GM23338 (cell line): ENCODE measurements at places on chromosomes 2 and 18.

- H3K4me1 ChIP-seq: no peaks in the 10 kb centered on the region
- no peak for DNase-seq
- no peaks in the 10 kb centered on the region for H3K27me3 ChIP-seq
- no peak overlapping the region for H3K27ac ChIP-seq
- H3K36me3 ChIP-seq: no peaks in the 10 kb centered on the region
- no peak overlapping the region for H3K4me3 ChIP-seq
Measured at GRCh38 chr2:126720638-126721037, 64.7 kb downstream of the GYPC start.

GRCh38 chr2:233100192-233100998 lies 40.3 kb downstream of the INPP5D start:
- H3K27ac ChIP-seq: no peak overlapping the region
- DNase-seq: no peak
- H3K4me3 ChIP-seq: no peak overlapping the region
- no peaks in the 10 kb centered on the region for H3K27me3 ChIP-seq
- H3K36me3 ChIP-seq: no peaks in the 10 kb centered on the region

- H3K36me3 ChIP-seq: no peaks in the 10 kb centered on the region
- peaks cover 16% of the 10 kb centered on the region for H3K4me1 ChIP-seq
- no peak overlapping the region for H3K27ac ChIP-seq
- no peaks in the 10 kb centered on the region for H3K27me3 ChIP-seq
Measured at GRCh38 chr2:175884697-175885393, 117.2 kb downstream of the LNPK start.

GRCh38 chr18:60549338-60549960 lies 176.9 kb upstream of the MC4R start:
- peak; percentile 89 for DNase-seq
- H3K4me1 ChIP-seq: no peaks in the 10 kb centered on the region
- no peaks in the 10 kb centered on the region for H3K27me3 ChIP-seq
- no peak overlapping the region for H3K27ac ChIP-seq
- no peak overlapping the region for H3K4me3 ChIP-seq
- no peaks in the 10 kb centered on the region for H3K36me3 ChIP-seq

- no peak overlapping the region for H3K27ac ChIP-seq
- no peak overlapping the region for H3K4me3 ChIP-seq
- no peak for DNase-seq
- no peaks in the 10 kb centered on the region for H3K27me3 ChIP-seq
Measured at GRCh38 chr2:150234787-150235446, 252.6 kb downstream of the RND3 start.

DNA sequence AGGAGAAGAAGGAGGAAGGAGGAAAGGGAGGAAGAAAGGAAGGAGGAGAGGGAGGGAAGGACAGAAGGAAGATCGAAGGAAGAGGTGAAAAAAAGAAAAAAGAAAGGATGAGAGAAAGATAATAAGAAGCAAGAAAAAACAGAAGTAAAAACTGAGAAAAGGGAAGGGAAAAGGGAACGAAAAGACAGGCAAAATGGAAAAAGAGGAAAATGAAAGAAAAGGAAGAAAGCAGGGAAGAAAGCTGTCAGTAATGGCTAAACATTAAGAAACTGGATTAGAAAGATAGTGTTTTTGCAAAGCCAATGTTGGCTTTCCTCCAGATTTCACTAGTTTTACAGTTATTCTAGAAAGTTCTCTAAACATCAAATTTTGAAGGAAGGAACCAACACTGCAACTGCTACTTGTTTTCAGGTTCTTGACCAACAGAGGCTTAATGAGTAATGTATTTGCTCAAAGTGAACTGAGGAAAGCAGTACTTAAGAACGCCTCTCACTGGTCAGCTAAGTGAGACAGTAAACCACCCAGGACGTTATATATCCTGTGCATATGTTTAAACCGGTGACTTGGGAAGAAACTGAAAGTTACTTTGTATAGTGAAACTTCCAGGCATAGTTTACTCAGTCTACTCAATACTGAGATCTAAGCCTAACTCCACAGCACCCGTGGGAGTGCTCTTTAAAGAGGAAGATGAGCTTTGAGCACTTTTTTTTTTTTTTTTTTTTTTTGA lies 286.2 kb upstream of the TRIB2 start:
- H3K27me3 ChIP-seq: no peaks in the 10 kb centered on the region
- no peak overlapping the region for H3K4me3 ChIP-seq
- DNase-seq: no peak

- H3K4me3 ChIP-seq: no peak overlapping the region
- no peaks in the 10 kb centered on the region for H3K36me3 ChIP-seq
- no peak for DNase-seq
- no peak overlapping the region for H3K27ac ChIP-seq
- H3K27me3 ChIP-seq: no peaks in the 10 kb centered on the region
Measured at GRCh38 chr2:183093857-183094657, 15.5 kb downstream of the DUSP19 start.

DNA sequence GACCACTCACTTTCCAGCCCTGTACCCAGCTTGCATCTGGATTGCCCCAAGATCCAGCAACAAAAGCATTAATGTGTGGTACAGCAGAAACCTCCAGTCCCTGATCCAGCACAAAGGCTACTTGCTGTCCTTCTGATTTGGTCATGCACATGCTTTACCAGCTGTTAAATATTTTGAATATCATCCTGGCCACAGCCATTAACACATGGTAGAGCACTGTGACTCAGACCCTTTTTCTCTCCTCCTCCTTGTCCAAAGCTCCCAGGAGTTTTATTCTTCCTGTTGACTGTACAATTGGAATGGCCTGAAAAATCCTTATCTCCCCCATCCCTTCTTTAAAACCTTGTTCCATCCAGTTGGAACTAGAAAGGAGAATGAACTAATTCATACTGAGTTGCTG lies 419.7 kb upstream of the TNP1 start:
- H3K36me3 ChIP-seq: 0 out of 2 replicates have a peak, but pooled peaks cover 3% of the 10 kb centered on the region
- peaks cover 3% of the 10 kb centered on the region; the same call in 1 of the 2 replicates for H3K4me1 ChIP-seq
- no peak overlapping the region for H3K4me3 ChIP-seq
- H3K27ac ChIP-seq: no peak overlapping the region

DNA sequence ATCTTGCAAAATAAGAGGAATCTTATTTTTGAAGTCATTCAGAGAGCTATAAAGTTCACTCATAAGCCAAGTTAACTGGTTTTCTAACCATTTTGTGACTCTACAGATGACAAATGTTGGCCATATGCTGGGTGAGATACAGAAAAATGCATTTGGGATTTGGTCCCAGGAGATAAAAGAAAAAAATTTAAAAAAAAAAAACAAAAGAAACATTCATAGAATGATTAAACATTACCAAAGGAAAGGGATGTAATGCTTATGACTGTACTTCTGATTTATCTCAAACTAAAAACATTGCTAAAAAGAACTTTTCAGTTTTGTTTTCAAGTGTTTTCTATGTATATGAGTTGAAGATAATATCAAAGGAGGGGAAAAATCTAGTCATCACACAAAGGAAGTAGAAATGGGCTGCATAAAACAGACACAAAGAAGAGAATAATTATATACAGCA lies 43.1 kb downstream of the PELI1 start:
- H3K4me1 ChIP-seq: no peaks in the 10 kb centered on the region; the same call in 1 of the 2 replicates
- no peak overlapping the region for H3K27ac ChIP-seq
- no peak for DNase-seq
- no peak overlapping the region for H3K4me3 ChIP-seq
- H3K27me3 ChIP-seq: no peaks in the 10 kb centered on the region
- peaks cover 40% of the 10 kb centered on the region for H3K36me3 ChIP-seq

- no peak for DNase-seq
- no peak overlapping the region for H3K4me3 ChIP-seq
- H3K27me3 ChIP-seq: no peaks in the 10 kb centered on the region
- H3K4me1 ChIP-seq: peaks cover 5% of the 10 kb centered on the region; the same call in 1 of the 2 replicates
Measured at GRCh38 chr2:59726228-59727120, 827.0 kb downstream of the BCL11A start.

- H3K27ac ChIP-seq: no peak overlapping the region
- H3K4me3 ChIP-seq: no peak overlapping the region
- no peaks in the 10 kb centered on the region for H3K36me3 ChIP-seq
- DNase-seq: peak; percentile 65
Measured at GRCh38 chr2:32135409-32135808, 30.3 kb upstream of the SLC30A6 start.

- no peak for DNase-seq
- H3K27me3 ChIP-seq: no peaks in the 10 kb centered on the region
- no peak overlapping the region for H3K4me3 ChIP-seq
Measured at GRCh38 chr18:24603151-24603550, 142.7 kb downstream of the HRH4 start.

GRCh38 chr2:9142551-9143263 lies 63.9 kb upstream of the ASAP2 start:
- DNase-seq: peak; percentile 92
- H3K4me1 ChIP-seq: peaks cover 10% of the 10 kb centered on the region
- no peak overlapping the region for H3K27ac ChIP-seq
- no peaks in the 10 kb centered on the region for H3K36me3 ChIP-seq
- peak overlapping the region; percentile 48 for H3K4me3 ChIP-seq

DNA sequence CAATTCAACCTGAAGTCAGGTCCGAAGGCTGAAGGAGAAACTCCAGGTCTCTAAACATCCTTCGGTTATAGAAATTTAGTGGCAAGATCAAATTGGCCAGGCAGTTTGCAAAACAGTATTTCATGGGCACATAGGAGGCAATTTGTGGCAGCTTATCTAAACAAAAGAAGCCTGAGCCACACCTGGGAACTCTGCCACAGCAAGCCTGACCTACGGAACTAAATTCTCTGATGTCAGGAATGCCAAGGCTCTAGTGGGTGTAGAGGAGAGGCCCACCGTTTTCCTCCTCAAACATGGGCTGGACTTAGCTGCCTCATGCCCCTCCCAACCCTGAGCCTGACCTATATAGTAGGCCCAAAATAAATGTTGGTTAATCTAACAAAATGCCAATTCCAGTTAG lies 16.0 kb downstream of the SATB2 start:
- no peak overlapping the region for H3K27ac ChIP-seq
- H3K27me3 ChIP-seq: no peaks in the 10 kb centered on the region
- H3K36me3 ChIP-seq: no peaks in the 10 kb centered on the region
- DNase-seq: no peak
- H3K4me1 ChIP-seq: peaks cover 24% of the 10 kb centered on the region

DNA sequence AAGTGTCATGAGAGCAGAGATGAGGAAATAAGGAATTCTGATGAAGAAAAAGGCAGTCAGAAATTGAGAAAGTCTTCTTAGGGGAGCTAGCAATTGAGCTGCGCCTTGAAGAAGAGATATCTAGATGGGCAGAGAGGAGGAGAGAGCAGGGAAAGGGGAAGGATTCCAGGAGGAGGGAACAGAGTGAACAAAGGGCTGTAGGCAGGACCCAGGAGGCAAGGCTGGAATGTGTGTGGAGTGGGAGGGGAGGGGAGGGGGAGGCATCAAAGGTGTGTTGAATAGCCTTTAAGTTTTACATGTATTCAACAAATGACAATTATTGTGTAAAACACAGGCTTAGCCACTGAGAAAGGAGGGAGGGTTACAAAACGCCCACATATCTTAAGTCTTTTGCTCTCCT lies 164.5 kb downstream of the TDRD15 start:
- H3K27ac ChIP-seq: no peak overlapping the region
- no peaks in the 10 kb centered on the region for H3K36me3 ChIP-seq
- H3K4me3 ChIP-seq: no peak overlapping the region
- DNase-seq: peak; percentile 6
- H3K27me3 ChIP-seq: no peaks in the 10 kb centered on the region
- H3K4me1 ChIP-seq: peaks cover 12% of the 10 kb centered on the region; the same call in 1 of the 2 replicates

GRCh38 chr18:65942104-65942503 lies 191.3 kb downstream of the CDH7 start:
- H3K27ac ChIP-seq: no peak overlapping the region
- no peaks in the 10 kb centered on the region for H3K36me3 ChIP-seq
- peaks cover 50% of the 10 kb centered on the region for H3K4me1 ChIP-seq
- no peaks in the 10 kb centered on the region for H3K27me3 ChIP-seq
- no peak overlapping the region; the same call in 1 of the 2 replicates for H3K4me3 ChIP-seq
- no peak for DNase-seq

DNA sequence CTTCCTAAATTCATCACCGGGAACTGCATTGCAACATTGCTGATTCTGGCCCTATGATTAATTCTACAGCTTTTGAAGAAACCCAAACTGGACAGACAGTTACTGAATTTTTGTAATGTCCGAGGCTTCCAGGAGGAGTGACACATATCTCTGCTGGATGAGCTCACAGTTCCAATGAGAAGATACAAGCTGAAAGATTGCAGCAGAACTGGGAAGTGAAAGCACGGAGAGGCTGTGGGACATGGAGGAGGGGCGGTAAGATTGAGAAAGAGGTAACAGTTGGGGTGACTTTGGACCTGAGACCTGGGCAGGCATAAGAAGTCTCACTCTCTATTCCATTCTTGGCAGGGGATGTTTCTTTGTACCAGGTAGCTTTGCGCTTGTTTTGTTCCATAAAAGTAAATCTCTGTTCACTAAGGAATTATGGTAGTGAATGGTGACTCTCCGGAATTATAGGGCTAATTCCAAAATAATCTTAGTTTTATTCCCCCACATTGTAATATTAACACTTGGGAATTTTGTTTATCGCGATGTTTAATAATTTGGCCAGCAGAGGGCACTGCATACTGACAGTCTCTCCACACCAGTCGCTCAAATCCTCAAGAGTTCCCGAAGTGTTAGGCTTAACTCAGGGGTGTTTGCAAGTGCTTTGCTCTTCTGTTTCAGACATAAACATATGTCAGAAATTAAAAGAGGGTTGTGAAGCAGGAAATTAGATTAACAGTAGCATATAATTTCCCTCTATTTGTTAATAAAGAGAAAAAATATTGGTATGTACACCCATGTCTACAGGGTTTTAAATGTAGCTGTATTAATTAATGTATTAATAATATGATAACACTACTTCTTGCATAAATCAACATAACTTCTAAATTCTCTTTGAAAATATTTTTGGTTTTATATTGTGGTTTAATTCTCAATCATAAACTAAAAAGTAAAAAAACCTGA lies 201.4 kb downstream of the SOCS6 start:
- no peaks in the 10 kb centered on the region for H3K27me3 ChIP-seq
- peak; percentile 76 for DNase-seq
- H3K36me3 ChIP-seq: no peaks in the 10 kb centered on the region
- H3K4me1 ChIP-seq: no peaks in the 10 kb centered on the region
- H3K4me3 ChIP-seq: no peak overlapping the region
- H3K27ac ChIP-seq: no peak overlapping the region

GRCh38 chr2:143586119-143586518 lies 456.9 kb downstream of the ARHGAP15 start:
- H3K27me3 ChIP-seq: no peaks in the 10 kb centered on the region
- no peaks in the 10 kb centered on the region for H3K36me3 ChIP-seq
- H3K4me1 ChIP-seq: no peaks in the 10 kb centered on the region
- H3K27ac ChIP-seq: no peak overlapping the region

- no peak overlapping the region for H3K27ac ChIP-seq
- no peaks in the 10 kb centered on the region for H3K36me3 ChIP-seq
- H3K4me3 ChIP-seq: no peak overlapping the region
- H3K27me3 ChIP-seq: no peaks in the 10 kb centered on the region
Measured at GRCh38 chr2:200171731-200172482, 134.6 kb upstream of the SPATS2L start.

- H3K27ac ChIP-seq: no peak overlapping the region
- no peaks in the 10 kb centered on the region for H3K36me3 ChIP-seq
- peaks cover 52% of the 10 kb centered on the region for H3K27me3 ChIP-seq
- H3K4me3 ChIP-seq: no peak overlapping the region
- no peak for DNase-seq
- H3K4me1 ChIP-seq: peaks cover 28% of the 10 kb centered on the region
Measured at GRCh38 chr18:22556222-22557167, 138.8 kb upstream of the CTAGE1 start.
